ENCODE measurements at places on chromosomes 2 and 18.

DNA sequence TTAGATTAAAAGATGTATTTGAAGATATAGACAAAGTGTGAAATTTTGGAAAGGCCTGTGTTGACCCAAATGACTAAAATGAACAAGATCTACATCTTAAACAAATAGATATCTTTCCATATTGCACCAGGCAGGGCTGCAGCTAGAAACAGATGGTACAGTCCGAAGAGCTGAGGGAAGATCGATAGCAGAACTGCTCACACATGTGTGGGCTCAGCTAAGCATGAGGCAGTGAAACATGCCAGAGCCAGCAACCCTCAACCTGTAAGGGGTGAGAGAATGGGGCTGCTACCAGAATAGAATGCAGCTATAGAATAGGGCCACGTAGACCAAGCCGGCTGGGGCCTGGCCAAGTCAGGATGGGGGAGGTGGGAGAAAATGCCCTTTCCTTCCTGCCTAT lies 87.8 kb downstream of the SLC5A7 start:
- DNase-seq, result no peak

- peak; percentile 9 for DNase-seq
These were observed 28.9 kb upstream of the IER3IP1 start for GRCh38 chr18:47204908-47205522.

DNA sequence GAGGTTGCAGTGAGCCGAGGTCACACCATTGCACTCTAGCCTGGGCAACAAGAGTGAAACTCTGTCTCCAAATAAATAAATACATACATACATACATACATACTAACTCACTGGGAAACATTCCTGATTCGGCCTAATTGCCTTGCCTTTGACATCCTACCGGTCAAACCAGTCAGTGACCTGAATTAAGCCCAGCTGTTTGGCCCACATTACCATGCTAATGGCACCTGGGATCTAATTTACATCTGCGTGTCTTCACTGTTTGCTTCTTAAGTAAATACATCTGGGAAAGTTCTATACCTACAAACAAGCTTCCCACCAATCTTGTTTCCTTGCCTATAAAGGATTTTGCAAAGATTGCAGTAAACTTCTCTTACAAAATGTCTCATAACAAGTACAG lies 230.2 kb upstream of the ZC3H15 start:
- no peak for DNase-seq

DNA sequence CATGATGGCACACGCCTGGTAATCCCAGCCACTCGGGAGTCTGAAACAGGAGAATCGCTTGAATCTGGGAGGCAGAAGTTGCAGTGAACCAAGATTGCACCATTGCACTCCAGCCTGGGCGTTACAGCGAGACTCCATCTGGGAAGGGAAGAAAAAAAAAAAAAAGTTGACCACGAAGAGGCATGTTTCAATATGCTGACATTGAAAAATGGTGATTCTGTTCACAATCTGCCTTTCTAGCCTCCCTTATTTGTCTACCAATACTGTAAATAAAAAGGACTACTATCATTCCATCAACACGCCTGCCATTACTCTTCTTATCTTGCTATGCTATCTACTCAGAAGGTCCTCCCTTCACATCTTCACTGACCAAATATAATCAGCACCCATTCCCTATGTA lies 18.4 kb downstream of the GFPT1 start:
- DNase-seq, result no peak

- DNase-seq, result no peak
These were observed 76.7 kb downstream of the CRACDL start for GRCh38 chr2:98859323-98859722.

GRCh38 chr2:24626131-24626530 lies 135.1 kb downstream of the NCOA1 start:
- no peak for DNase-seq

DNA sequence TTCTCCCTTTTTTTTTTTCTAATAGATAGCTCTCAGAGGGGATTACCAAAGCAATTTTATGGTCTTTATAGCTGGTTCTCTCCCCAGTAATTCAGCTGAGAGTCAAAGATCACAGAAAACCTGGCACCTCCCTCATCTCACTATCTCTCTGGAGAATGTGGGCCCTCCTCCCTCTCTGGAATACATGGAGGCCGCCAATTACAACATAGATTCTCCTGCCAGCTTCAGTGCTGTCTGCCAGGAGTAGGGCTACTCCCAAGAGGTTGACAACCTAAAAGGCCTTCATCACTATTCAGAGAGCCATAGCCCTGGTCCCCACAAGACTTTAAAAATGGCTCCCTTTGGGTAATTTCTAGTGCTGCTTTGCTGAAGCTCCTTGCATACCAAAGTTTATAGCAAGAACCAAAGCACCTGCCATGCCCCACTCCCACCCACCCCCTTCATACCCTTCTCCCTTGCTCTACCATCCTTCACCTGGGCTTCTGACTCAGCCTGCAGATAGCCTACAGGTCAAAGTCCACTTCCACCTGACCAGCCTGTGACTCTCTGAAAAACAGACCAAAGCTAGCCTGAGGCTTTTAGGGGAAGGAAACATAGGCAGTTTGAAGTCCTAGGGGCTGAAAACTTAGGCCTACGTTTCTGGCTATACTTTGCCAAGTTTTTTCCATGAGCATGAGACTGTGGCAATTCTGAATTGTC lies 472.3 kb downstream of the TNS1 start:
- no peak for DNase-seq
